ENCODE measurements at places on chromosomes 6 and 20. TPM values are rescaled to one million over a fixed set of nuclear protein-coding genes. Genes with fewer than 3 reads are reported as not detected.

The SPATA2 gene
- total RNA-seq: 4.4 TPM

The SASH1 gene
- total RNA-seq: 103 TPM

The TMC2 gene
- not detected for total RNA-seq

The CMTR1 gene
- 57.5 TPM for total RNA-seq

The GPLD1 gene
- 10.9 TPM for total RNA-seq

The HLA-DRB1 gene
- total RNA-seq: 6.3 TPM

The LY86 gene
- total RNA-seq: 2.1 TPM

The KCNK15 gene
- total RNA-seq: 1.4 TPM

The SPATA25 gene
- total RNA-seq: 7.6 TPM

The PCMT1 gene
- 121 TPM for total RNA-seq

The NDUFAF4 gene
- total RNA-seq: 26.9 TPM

The MYL9 gene
- 15.0 TPM for total RNA-seq

The MEI4 gene
- 0.99 TPM for total RNA-seq

The RRAGD gene
- total RNA-seq: 33.8 TPM

The ZNF335 gene
- 21.8 TPM for total RNA-seq

The KIF25 gene
- total RNA-seq: not detected

The TMEM217 gene
- total RNA-seq: 0.44 TPM

The FAXC gene
- 13.9 TPM for total RNA-seq

The MYMX gene
- not detected for total RNA-seq

The POLR3F gene
- total RNA-seq: 24.5 TPM

The FRS3 gene
- total RNA-seq: 5.5 TPM

The ANKRD66 gene
- not detected for total RNA-seq

The OR2H1 gene
- not detected for total RNA-seq

The PDE10A gene
- total RNA-seq: 19.6 TPM

The TP53TG5 gene
- not detected for total RNA-seq

The MCCD1 gene
- not detected for total RNA-seq

The DEF6 gene
- total RNA-seq: 7.1 TPM

The KHDRBS2 gene
- 21.8 TPM for total RNA-seq

The THBS2 gene
- total RNA-seq: 132 TPM

The OPRM1 gene
- 1.4 TPM for total RNA-seq

The CAP2 gene
- total RNA-seq: 17.6 TPM

The SLPI gene
- 61.1 TPM for total RNA-seq

The CCDC170 gene
- 3.5 TPM for total RNA-seq

The NOTCH4 gene
- total RNA-seq: 13.6 TPM

The SLA2 gene
- total RNA-seq: 0.38 TPM

The DSP gene
- 98.2 TPM for total RNA-seq

The CST5 gene
- total RNA-seq: not detected

The HAO1 gene
- total RNA-seq: not detected

The KCNK16 gene
- total RNA-seq: not detected

The RAB44 gene
- 0.33 TPM for total RNA-seq

The WFDC12 gene
- total RNA-seq: not detected

The TDRD6 gene
- 2.6 TPM for total RNA-seq

The GSTA1 gene
- 2.0 TPM for total RNA-seq

The FUCA2 gene
- 23.7 TPM for total RNA-seq

The IER3 gene
- total RNA-seq: 7.5 TPM

The CNBD2 gene
- 8.4 TPM for total RNA-seq

The LCA5 gene
- total RNA-seq: 34.3 TPM

The CLIC5 gene
- 19.5 TPM for total RNA-seq

The TRIM10 gene
- 1.0 TPM for total RNA-seq

The OVOL2 gene
- 1.1 TPM for total RNA-seq

The WFDC10B gene
- not detected for total RNA-seq

The PRL gene
- 0.99 TPM for total RNA-seq

The LRRN4 gene
- not detected for total RNA-seq

The SLC22A7 gene
- not detected for total RNA-seq

The C6orf52 gene
- total RNA-seq: not detected
